ENCODE measurements at places on chromosomes 1 and 21.

- DNase-seq: no peak
Observed at GRCh38 chr1:119815361-119815760, 4.1 kb upstream of the REG4 start.

- no peak for DNase-seq
Observed at GRCh38 chr1:24418898-24419628, 3.5 kb downstream of the NIPAL3 start.

- peak; percentile 48 for DNase-seq
Observed at GRCh38 chr1:6614019-6614928, 743 bp downstream of the PHF13 start.

GRCh38 chr1:37630426-37631028 lies 4.2 kb downstream of the RSPO1 start:
- no peak for DNase-seq

GRCh38 chr1:22527122-22527521 lies 36.2 kb upstream of the EPHA8 start:
- DNase-seq: no peak

DNA sequence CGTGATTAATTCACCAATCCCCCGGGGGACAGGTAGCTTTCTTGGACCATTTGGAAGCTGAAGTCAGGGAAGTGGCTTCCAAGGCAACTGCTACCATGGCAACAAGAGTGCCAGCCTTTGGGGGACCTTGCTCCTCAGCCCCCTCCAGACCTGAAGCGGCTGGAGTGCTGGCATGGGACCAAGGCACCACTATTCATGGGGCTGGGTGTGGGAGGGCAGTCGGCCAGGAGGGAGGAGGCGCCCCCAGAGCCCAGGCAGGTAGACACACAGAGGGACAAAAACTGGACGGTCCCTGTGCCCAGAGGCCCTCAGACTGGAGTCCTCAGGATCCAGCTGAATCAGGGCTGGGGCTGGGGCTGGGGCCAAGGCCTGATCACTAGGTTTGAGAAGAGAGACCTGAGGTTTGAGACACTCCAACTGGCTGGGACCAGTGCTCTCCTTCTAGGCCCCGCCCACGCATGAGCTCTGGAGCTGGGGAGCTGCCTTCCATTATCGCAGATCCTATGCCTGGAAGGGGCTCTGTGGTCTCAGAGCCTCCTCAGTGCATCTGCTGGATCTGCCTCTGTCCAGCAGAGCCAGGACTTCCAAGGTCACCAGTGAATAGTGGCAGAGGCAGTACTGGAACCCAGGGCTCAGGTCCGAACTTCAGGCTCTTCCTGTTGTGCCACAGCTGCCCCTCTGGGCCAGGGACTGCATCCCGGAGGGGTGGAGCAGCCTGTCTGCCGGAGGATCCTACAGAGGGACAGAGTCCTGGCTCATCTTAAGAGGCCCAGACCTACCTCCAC lies 3.3 kb upstream of the KNCN start:
- DNase-seq: no peak

- no peak for DNase-seq
Observed at GRCh38 chr1:33670567-33670966, 193.3 kb upstream of the HMGB4 start.

DNA sequence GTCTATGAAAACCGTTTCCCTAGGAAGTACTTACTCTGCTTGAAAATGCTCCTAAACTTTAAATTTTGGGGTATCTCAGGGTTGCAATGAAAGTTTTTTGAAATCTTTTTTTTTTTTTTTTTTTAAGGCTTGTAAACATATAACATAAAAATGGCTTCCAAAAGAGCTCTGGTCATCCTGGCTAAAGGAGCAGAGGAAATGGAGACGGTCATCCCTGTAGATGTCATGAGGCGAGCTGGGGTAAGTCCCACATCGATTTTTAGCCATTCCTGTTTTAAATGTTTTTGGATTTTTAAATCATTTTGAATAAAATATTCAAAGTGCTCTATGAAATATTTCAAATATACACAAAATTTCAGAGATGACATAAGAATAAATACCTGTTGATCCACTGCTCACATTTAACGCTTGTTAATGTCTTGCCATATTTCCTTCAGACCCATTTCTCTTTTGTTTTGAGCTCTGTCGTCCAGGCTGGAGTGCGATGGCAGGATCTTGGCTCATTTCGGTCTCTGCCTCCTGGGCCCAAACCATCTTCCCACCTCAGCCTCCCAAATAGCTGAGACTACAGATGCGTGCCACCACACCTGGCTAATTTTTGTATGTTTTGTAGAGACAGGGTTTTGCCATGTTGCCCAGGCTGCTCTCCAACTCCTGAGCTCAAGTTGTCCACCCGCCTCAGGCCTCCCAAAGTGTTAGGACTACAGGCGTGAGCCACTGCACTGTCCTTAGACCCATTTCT lies 1.3 kb downstream of the PARK7 start:
- no peak for DNase-seq

- no peak for DNase-seq
Observed at GRCh38 chr1:59597420-59598119, 217.2 kb upstream of the HOOK1 start.

DNA sequence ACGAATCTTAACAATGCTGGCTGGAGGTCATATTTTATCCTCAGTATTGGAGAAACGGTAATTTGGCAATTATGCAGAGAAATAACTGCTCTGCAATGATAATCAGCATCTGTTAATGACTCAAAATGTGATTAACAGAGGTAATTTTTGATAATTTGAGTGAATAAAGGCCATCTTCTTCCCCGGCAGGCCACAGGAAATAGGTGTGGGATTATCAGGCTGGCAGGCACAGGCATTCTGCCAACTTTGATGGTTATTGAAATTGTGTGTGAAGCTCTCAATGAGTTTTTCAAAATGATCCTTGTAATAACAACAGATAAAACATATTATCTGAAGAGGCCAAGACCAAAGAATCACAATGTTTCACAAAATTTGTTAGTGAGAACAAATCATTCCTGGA lies 309.0 kb downstream of the PTGER3 start:
- DNase-seq: no peak

- no peak for DNase-seq
Observed at GRCh38 chr1:182309631-182310351, 81.8 kb downstream of the GLUL start.

All from activated naive CD4-positive, alpha-beta T cell (primary cell).